ENCODE measurements at places on chromosomes 7 and 10.

DNA sequence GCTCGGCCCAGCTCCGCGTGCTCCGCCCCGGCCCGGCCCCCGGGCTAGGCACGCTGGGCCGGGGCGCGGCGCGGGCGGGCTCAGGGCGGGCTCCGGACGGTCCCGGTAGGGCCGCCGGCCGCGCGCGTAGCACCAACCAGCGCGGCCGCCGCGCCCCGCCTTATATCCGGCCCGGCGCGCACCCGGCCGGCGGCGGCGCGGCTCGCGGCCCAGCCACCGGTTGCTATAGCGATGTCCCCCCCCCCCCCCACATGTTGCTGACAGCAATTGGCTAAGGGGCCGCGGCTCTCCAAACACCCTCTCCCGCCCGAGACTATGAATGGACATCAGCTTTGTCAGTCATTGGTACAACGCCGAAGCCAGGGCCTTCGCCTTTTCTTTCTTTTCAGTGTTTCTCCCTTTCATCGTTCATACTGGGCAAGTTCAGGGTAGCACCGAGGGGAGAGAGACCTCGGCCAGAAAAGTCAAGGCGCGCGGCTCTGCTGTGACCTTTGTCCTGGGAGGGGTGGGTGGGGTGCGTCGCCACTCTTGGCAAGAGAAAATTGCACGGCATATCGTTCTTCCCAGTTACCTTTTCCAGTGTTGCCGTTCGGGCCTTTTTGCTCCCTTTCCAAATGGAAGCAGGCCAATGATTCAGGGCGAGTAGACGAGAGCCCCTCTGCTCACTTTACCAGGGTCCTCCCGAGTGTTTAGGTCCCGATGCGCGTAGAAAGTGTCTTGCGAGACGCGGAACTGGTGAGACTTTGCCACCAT is 354.2 kb downstream of the DNAJB6 start:
- no peak for DNase-seq

DNA sequence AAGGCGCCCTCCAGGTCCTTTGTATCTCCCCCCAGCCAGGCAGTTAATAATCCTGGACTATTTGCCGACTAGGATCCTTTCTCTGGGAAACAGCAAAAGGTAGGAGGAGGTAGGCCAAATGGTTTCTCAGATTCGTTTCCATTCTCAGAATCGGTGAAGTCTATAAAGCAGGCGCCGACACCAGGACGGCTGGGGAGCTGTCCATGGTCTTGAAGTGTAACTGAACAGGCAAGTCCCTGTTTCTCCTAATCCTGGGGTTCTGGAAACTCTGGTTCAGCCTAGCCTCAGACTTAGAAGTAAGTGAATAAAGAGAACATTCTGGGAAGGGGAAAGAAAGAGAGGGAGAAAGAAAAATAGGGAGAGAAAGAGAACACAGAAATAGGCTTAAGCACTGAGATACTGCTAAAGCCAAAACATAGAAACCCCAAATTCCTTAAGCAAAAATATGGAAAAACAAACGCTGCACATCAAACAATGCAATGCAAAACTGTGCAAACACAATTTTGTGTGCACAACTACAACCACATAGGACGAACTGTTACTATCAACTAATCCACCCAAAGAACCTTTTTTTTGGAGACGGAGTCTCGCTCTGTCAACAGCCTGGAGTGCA is 11.1 kb upstream of the INA start:
- no peak for DNase-seq

DNA sequence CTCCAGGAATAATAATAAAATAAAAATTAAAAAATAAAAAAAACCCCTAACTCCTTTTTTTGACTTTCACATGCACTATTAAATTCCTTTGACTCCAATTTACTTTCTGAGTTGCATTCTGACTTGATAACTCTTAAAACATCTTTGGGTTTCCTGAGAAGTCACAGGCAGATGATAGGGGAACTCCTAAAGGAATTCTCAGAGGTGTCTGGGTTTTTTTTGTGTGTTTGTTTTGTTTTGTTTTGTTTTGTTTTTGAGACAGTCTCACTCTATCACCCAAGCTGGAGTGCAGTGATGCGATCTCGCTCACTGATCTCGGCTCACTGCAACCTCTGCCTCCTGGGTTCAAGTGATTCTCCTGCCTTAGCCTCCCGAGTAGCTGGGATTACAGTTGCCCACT is 52.7 kb upstream of the APBB1IP start:
- DNase-seq: no peak

- DNase-seq: no peak
Measured at GRCh38 chr10:114131094-114131493, 42.9 kb downstream of the CCDC186 start.

GRCh38 chr7:129742256-129742655 is 130.7 kb downstream of the NRF1 start:
- no peak for DNase-seq

- no peak for DNase-seq
Measured at GRCh38 chr7:149869291-149869650, 4.5 kb upstream of the ATP6V0E2 start.

DNA sequence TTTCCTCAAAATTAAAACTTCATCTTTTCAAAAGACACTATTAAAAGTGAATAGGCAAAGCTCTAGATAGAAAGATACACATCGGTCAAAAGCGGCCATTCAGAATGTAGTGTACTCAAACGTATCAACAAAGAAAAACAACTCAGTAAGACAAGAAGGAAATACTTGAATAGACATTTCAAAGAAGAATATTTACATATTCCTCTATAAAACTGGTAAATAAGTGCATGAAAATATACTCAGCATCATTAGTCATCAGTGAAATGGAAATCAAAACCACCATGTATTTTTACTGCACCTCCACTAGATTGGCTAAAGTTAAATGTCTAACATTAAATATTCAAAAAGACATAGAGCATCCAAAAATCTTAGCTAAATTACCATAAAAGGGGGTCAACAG is 551.1 kb upstream of the SORCS1 start:
- DNase-seq: no peak

DNA sequence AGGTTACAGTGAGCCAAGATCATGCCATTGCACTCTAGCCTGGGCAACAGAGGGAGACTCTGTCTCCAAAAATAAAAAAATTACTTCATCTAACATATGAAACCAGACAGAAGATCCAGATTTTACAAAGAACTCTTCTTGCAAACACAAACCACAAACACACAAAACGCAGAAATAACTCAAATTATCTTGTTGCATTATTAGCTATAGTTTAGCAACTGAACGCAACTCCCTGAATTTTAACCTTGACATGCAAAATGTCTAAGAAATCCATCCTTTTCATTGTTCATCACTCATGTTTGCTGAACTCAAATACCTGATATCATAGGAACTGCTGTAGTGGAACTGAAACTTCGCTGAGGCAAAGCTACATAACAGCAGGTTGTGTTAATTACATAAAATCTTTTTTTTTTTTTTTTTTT is 64.1 kb downstream of the MICU1 start:
- DNase-seq: no peak

- no peak for DNase-seq
Measured at GRCh38 chr10:126687121-126687606, 16.7 kb upstream of the C10orf90 start.

- DNase-seq: no peak
Measured at GRCh38 chr7:44977959-44978335, 868 bp downstream of the MYO1G start.

GRCh38 chr7:33494474-33494873 is 365.1 kb downstream of the BBS9 start:
- DNase-seq: no peak

DNA sequence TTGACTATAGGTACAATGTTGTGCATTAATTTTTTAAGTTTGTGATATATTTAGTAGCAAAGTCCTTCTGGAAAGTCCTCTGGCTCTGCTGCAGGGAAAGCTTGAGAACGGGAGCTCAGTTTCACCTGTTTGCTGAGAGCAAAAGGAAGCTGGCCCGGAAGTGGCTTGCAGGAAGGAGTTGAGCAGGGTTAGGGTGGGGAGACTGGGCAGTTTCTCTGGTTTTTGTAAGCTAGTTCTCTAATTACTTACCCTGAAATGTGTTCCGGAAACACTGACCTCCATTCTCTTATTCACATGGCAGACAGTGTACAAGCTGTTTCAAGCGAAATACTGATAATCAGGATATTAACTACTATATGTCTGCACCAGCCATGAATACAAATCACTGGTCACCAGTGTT is 22.3 kb downstream of the MAP3K8 start:
- DNase-seq: no peak

DNA sequence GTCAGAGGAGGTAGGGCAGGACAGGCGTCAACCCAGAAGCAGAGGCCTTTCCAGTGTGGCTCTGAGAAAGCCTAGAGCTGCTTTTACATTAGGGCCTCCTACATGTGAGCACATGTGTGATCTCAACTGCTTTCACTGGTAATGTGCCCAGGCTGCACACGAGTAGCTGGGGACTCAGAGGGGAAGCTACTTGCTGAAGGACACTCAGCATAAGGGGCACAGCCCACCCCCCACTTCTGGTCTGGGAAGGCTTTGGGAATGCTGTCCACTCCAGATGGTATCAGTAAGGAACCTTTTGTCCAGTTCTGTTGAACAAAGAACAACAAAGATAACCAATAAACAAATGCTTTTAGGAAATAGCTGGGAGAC is 18.9 kb downstream of the PRF1 start:
- DNase-seq: no peak

DNA sequence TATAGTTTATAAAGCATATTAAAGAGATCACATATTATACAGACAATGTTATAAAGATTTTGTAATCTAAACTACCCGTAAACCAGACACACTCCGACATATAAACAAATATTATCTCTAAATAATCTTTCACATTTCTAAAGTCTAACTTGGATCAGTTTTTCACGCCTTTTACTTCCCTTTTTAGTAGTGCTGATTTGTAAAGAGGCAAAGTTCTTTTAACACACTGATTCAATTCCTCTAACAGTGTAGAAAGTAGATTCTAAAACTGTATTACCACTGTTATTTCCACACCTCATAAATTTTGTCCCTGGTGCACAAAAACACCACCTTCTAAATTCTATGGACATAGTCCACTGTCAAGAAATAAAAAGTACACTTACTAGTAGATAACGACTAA is 230.9 kb downstream of the DOCK4 start:
- DNase-seq: no peak

DNA sequence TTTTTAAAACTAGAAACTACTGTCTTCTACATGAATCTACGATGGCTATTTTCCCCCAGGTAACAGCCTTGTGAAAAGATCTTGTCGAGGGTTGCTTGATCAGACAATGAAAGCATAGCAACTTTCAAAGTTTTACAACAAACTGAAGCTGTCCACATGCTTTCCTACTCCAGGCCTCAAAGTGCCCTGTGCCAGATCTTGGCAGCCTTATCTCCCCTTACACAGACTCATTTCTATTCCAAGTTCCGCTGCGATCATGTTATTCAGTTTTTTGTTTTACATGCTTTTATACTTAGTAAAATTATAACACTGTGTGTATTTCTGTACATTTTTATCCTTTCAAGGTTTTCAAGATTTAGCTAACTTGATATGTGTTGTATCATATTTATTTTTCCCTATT is 661.7 kb upstream of the SORCS1 start:
- no peak for DNase-seq
